Suppressor macrophage treated with lipopolysaccharide for 1 hour (primary cell): ENCODE measurements at places on chromosomes 2 and 18.
A peak's percentile ranks its signal among the peaks of the same experiment; 100 is the strongest.

DNA sequence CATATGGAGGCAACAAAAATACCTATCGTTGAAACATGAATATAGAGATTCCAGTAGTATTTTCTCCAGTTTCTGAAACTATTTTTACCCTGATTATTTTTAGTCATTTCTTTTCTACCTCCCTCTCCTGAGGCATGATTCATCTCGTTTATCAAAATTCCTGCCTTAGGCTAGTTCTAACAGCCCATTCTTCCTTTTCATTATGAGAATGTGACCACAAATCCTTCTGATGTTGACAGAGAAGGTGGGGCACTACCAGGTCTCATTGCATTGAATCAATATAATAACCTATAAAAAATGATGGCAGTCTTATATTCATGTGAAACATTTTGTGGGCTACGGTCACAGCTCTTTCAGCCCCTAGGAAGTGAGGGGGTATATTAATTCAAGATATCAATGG, 406.5 kb upstream of the UBE2E3 start:
- no peak for DNase-seq

DNA sequence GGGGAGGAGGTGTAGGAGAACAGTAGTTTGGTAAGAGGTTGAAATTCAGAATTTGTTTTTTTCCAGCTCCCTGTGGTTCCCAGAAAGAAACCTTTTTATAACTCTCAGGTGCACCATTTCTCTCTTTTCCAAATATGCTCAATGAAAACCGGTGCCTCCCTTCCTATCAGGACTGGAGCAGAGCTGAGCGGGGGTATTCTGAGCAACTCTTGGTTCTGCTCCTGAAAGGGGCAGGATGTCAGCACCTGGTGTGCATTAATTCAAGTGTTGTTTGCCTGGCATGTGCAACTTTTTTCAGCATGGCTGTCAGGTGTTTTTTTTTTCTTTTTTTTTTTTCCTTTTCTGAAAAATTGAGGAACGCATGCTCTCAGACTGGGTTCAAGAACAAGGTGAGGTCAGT, 74.1 kb downstream of the MAPK4 start:
- DNase-seq, result no peak

GRCh38 chr2:209696836-209697711, 74.6 kb upstream of the UNC80 start:
- DNase-seq, result no peak

GRCh38 chr2:48442610-48443360, 87.2 kb upstream of the STON1 start:
- no peak for DNase-seq

DNA sequence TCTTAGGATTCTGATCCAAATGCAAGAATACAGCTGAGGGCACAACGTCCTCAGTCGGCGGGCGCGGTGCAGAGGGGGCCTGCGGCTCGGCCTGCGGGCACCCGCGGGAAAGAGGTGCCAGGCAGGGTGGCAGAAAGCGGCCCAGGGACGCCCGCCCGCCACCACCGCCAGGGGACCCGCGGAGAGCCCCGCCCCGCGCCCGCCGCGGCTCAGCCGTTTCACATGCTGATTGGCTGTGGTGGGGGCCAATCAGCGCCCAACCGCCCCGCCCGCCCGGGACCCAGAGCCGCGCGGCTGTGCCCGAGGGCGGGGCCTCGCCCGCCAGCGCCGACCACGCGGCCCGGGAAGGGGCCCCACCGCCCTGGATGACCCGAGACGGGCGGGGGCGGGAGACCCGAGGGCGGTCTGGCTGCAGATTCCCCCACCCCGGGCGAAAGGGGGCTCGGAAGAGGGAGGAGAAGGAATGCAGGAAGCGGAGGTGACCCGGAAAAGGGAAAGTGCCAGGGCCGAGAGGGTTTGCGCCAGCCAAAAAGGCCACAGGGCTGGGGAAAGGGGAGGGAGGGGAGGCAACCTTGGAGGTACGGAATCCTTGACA, 8.0 kb downstream of the IRS1 start:
- DNase-seq, result peak; percentile 96

- DNase-seq, result no peak
These were observed 245.9 kb downstream of the METTL4 start for GRCh38 chr18:2325308-2325849.

DNA sequence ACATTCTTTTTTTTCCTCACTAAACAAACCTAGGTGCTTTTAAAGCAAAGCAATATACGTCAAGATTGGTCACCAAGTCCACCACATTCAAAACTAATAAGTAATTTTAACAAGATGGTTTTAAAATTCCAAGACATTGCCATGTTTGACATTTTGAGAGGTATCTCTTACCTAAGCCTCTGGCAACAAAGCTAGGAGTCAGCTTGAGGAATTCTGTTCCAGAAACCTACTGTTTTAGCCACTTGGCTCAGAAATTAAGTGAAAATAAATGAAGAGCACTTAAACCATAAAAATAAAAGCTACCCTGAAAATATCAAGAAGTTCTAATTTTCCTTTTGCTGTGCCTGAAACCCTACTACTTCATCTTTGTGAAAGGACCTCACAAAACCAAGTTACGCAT, 30.0 kb upstream of the CHMP3 start:
- DNase-seq, result no peak

DNA sequence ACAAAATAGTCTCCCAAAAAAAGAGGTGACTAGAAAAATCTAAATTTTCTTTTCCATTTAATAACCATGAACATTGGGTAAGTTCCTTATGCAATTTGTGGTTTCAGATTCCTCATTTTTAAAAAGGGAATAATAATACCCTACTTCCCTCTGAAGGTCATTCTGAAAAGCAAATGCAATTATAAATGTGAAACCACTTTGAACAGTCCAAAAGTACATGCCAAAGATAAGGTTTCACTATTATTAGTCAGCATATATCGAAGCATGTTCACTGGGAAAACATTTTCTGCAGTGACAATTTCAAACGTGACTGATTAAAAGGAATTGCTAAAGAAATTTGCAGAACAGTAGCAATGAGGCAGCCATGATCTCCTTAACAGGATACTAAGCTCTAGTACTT, 100.1 kb upstream of the RNF152 start:
- DNase-seq, result peak; percentile 94

- no peak for DNase-seq
These were observed 62.3 kb upstream of the MAP4K3 start for GRCh38 chr2:39499336-39499735.

GRCh38 chr2:240156435-240157146, 16.1 kb upstream of the OTOS start:
- no peak for DNase-seq

- DNase-seq, result no peak
These were observed 25.5 kb upstream of the SLC1A4 start for GRCh38 chr2:64963719-64964118.

DNA sequence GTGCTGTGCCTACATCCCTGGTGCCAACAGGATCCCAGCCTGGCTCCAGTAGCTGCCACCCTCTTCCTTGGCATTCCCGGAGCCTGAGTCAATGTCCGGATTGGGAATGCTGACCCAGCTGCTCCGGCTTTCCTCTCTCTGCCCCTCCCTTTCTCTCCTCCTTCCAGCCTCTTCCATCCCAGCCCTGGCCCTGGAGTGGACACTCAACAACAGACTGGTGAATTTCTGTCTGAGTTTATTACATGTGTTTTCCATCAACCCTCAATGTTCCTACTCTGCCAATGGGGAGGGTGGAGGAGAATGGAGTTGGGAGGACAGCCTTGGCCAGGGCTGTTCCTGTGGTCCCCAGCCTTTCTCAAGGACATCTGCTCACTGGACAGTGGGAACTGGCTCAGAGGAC, 917 bp upstream of the PRKAG3 start:
- DNase-seq, result no peak

DNA sequence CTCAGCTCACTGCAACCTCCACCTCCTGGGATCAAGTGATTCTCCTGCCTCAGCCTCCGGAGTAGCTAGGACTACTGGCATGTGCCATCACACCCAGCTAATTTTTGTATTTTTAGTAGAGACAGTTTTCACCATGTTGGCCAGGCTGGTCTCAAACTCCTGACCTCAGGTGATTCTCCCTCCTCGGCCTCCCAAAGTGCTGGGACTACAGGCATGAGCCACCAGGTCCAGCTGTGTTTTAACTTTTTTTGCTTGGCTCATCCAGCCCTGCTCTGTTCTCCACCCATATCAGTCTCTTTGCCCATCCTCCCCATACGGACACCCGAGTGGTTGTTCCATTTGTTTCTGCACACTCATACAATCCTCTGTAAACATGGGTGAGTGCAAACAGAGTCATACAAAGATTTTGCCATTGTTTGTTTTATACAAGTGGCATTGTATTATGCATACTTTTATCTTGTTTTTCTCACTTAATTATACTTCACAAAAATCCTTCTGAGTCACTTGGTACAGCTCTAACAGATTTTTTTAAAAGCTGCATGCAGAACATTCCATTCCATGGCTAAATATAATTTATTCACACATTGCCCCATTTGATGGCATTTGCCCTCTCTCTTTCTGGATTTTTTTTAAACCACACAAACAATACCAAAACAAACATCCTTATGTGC, 5.3 kb downstream of the APOB start:
- DNase-seq, result no peak

DNA sequence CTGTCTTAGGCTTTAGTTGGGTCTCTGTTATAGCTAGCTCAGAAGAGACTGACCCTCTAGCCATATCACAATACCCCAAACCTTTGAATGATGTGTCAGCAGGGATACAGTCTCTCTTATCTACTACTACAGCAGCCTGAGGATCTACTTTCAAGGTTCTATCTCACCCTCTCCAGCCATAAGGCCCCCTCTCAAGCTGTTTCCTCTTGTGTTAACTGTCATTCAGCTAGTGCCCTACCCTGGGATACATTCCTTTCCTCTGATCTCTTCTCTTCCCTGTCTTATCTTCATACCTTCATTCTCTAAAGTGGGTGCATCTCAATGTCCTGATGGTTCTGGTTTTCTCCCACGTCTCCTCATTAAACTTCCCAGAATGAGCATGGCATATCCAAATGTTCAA, 434.7 kb downstream of the NRXN1 start:
- no peak for DNase-seq

GRCh38 chr2:240988571-240989271, 9.7 kb upstream of the SNED1 start:
- DNase-seq, result no peak
